CD14-positive monocyte (primary cell): ENCODE measurements at places on chromosomes 4 and X. TPM values are rescaled to one million over a fixed set of nuclear protein-coding genes. Genes with fewer than 3 reads are reported as not detected.

DNA sequence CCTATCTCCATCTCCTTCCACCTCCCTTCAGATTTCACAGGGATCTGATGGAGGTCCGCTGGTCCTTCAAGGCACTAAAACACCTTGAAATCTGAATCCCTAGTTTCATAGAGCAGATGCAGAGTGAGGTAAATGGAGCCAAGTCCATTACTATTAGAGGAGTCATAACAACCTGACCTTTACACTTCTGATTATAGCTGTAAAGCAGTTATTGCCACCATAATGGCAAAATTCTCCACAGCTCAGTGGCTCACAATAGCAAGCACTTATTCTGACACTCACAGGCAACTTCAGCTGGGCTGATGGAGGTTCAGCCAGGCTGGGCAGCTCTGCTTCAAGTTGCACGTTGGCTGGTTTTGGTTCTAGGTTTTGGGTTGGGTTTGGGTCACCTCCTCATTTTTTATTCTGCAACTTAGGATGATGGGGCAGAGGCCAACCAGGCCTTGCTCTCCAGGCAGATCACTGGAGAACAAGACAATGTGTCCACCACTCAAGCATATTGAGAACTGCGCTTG is 51.4 kb upstream of the LRAT start:
- H3K27ac ChIP-seq = no peak overlapping the region
- H3K27me3 ChIP-seq = no peaks in the 10 kb centered on the region
- H3K4me3 ChIP-seq = no peak overlapping the region
- H3K36me3 ChIP-seq = no peaks in the 10 kb centered on the region

DNA sequence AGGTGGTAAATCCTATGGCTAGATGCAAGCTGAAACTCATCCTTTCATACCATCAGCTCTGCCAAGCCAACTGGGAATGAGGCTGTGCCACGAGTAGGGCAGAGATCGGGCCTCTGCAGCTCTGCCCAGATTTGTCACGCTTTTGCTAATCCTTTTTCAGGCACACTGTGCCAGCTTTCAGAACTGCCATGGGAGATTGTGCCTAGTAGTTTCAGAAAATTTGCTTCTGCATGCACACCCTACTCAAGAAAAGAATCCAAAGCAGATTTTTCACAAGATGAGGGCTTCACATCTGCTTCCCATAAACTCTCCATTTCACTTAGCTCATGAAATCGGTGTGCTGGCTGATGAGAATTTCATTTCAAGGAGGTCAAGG is 3.3 kb upstream of the ADH7 start:
- no peaks in the 10 kb centered on the region for H3K27me3 ChIP-seq
- H3K4me1 ChIP-seq = no peaks in the 10 kb centered on the region
- no peak for DNase-seq
- no peaks in the 10 kb centered on the region for H3K36me3 ChIP-seq

DNA sequence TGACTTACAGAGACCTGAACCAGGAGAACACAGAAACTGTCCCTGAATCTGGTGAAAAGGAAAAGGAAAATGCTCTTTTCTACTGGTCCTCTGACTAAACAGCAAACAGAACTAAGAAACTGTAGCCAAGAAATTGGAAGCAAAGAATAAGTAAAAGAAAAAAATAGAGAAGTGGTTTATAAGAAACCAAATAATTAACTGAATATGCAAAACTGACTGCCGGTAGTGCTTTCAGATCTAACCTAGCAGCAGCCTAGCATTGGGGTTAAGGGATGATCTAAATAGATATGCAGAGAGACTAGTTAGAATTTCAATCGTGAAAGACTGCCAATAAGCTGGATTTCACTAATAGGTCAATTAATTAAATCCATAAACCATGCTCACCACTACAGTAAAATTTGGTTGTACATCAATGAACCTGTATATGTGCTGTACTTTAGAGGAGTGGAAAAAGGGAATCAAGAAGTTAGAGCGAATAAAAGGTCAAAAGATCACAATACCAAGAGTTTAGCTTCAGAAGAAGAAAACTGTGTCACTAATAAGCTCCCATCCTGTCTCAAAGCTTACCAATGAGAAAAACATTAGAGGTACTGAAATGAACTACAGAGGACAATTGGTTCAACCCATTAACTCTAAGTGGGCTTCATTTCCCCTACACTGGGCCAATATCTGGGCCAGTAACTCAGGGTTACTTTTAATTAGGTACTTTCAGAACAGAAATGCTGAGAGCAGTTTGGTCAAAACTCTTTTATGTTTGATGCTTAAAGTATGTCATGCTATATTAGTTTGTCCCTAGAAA is 53.6 kb downstream of the KLHL13 start:
- no peak overlapping the region for H3K27ac ChIP-seq
- no peaks in the 10 kb centered on the region for H3K27me3 ChIP-seq
- no peak overlapping the region for H3K4me3 ChIP-seq

- no peak for DNase-seq
- H3K36me3 ChIP-seq = no peaks in the 10 kb centered on the region
- no peak overlapping the region for H3K4me3 ChIP-seq
- no peaks in the 10 kb centered on the region for H3K27me3 ChIP-seq
- H3K4me1 ChIP-seq = no peaks in the 10 kb centered on the region
Observed at GRCh38 chrX:121256647-121257046, 209.2 kb downstream of the GLUD2 start.

Gene GJB1
- not detected for polyA plus RNA-seq

GRCh38 chr4:182978152-182978827 is 61.1 kb upstream of the DCTD start:
- H3K27me3 ChIP-seq = no peaks in the 10 kb centered on the region
- DNase-seq = no peak
- H3K36me3 ChIP-seq = no peaks in the 10 kb centered on the region

Gene USO1
- polyA plus RNA-seq = 17.5 TPM

Gene BEX2
- 0.66 TPM for polyA plus RNA-seq

- no peak overlapping the region for H3K27ac ChIP-seq
- H3K4me1 ChIP-seq = no peaks in the 10 kb centered on the region
- no peaks in the 10 kb centered on the region for H3K27me3 ChIP-seq
Observed at GRCh38 chr4:68617003-68617698, 41.0 kb upstream of the UGT2B17 start.

DNA sequence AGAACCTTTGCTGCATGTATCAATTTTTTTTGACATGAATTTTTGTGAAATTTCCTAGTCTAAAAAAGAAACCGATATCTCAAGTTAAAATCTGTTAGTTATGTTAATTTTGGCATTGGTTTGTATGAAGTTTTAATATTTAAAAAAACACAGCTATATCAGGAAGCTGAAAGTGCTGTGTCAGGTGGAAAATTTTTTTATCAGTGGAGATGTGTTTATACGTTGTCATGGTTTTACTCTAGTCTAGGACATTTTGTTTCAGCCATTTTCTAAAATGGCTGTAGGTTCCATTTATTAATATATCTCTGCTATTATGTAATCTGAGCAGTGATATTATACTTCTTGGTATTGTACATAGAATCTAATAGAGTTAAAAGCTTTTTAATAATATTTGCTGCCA is 34.2 kb downstream of the OCRL start:
- H3K27me3 ChIP-seq = no peaks in the 10 kb centered on the region
- no peak overlapping the region for H3K27ac ChIP-seq
- H3K4me3 ChIP-seq = no peak overlapping the region
- DNase-seq = no peak
- no peaks in the 10 kb centered on the region for H3K4me1 ChIP-seq
- peaks cover 74% of the 10 kb centered on the region for H3K36me3 ChIP-seq

- no peak for DNase-seq
- H3K4me3 ChIP-seq = no peak overlapping the region
- H3K27me3 ChIP-seq = no peaks in the 10 kb centered on the region
- H3K4me1 ChIP-seq = peaks cover 10% of the 10 kb centered on the region
Observed at GRCh38 chr4:94530073-94530472, 78.3 kb downstream of the PDLIM5 start.

Gene PCGF3
- 90.9 and 163 TPM in 2 replicates for polyA plus RNA-seq

GRCh38 chr4:172927096-172927814 is 241.4 kb upstream of the GALNT7 start:
- DNase-seq = no peak
- H3K36me3 ChIP-seq = no peaks in the 10 kb centered on the region
- no peak overlapping the region for H3K27ac ChIP-seq
- H3K4me3 ChIP-seq = no peak overlapping the region

DNA sequence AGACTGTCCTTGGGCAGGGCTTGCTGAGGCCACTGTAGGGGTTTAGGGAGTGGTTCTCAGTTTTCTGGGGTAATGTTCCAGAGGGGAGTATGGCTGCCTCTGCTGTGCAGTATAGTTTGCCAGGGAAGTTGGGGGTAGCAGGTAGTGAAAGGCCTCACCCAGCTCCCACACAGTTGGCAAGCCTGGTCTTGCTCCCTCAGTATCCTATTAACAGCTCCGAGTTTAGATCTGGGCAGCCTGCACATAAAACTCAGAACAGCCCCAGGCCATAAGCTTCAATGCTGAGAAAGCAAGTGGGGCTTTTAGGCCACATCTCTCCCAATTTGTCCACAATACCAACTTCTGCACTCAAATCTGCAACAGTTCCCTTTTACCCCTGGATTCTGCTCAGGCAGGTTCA is 205.2 kb downstream of the GALNTL6 start:
- H3K4me3 ChIP-seq = no peak overlapping the region
- H3K4me1 ChIP-seq = no peaks in the 10 kb centered on the region
- no peak for DNase-seq
- H3K36me3 ChIP-seq = no peaks in the 10 kb centered on the region
- H3K27ac ChIP-seq = no peak overlapping the region
- H3K27me3 ChIP-seq = no peaks in the 10 kb centered on the region

Gene SLC16A2
- polyA plus RNA-seq = not detected in 2 replicates

Gene PPP4R3C
- polyA plus RNA-seq = not detected in 2 replicates

DNA sequence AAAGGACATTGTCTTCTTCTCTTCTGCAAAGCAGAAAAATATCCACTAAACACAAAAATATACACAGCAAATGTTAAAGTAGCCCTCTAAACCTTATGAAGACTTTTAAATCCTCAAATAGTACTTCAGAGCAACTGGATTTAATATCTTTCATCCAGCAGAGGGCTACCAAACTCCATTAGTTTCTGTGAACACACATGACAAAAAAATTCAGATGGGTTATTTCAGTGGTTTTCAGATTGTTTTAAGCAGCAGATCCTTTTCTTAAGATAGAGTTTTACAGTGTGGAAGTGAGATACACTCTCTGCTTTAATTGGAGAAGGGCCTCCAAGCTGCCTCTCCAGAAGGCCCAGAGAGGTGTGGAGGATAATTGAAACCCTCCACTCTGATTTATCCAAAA is 56.7 kb downstream of the ANK2 start:
- H3K4me1 ChIP-seq = no peaks in the 10 kb centered on the region
- no peak overlapping the region for H3K27ac ChIP-seq
- no peak for DNase-seq
- no peak overlapping the region for H3K4me3 ChIP-seq
- H3K36me3 ChIP-seq = no peaks in the 10 kb centered on the region

Gene NUP62CL
- not detected for polyA plus RNA-seq

DNA sequence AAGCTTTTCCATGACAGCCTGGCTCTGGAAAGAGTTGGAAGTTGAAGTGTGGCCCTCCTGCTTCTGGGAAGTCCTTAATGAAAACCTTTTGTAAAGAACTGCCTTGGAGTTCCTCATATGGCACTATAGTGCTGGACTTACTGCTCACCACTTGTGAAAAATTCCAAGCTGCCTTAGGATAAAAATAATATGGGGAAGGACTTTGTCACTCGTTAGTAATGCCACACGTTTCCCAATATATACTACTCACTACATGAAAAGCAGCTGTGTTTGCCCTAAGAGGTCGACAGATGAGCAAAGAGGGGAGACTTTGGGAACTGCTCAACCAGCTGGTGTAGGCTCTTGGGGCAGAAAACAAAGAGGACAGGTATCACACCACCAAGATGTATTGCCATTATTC is 11.7 kb downstream of the OPHN1 start:
- H3K36me3 ChIP-seq = no peaks in the 10 kb centered on the region
- DNase-seq = peak; percentile 17
- no peak overlapping the region for H3K27ac ChIP-seq
- no peaks in the 10 kb centered on the region for H3K27me3 ChIP-seq

DNA sequence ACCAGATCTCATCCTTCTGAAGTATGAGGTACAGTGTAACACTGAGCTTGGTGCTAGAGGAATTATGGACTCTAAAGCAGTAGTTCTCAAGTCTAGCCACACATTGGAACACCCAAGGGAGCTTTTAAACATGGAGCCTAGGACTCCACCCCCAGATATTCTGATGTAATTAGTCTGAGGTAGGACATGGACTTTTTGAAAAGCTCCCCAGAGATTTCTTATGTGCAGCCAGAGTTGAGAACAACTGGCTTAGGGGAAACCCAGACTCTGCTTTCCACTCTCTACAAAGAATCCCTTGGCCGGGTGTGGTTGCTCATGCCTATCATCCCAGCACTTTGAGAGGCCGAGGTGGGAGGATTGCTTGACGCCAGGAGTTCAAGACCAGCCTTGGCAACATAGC is 11.6 kb upstream of the GDPD2 start:
- no peak overlapping the region for H3K27ac ChIP-seq
- H3K27me3 ChIP-seq = no peaks in the 10 kb centered on the region
- no peaks in the 10 kb centered on the region for H3K4me1 ChIP-seq
- no peak for DNase-seq
- H3K4me3 ChIP-seq = no peak overlapping the region

- no peaks in the 10 kb centered on the region for H3K27me3 ChIP-seq
- H3K36me3 ChIP-seq = no peaks in the 10 kb centered on the region
- no peak overlapping the region for H3K4me3 ChIP-seq
- DNase-seq = no peak
- no peak overlapping the region for H3K27ac ChIP-seq
Observed at GRCh38 chr4:112852601-112853000, 196.9 kb upstream of the ANK2 start.

GRCh38 chrX:64394874-64395567 is at the start of gene MTMR8:
Gene MTMR8 (minus strand): TSS chrX:64395452. CDS start chrX:64395363, 89 bp downstream.
- DNase-seq = peak; percentile 32
- H3K27ac ChIP-seq = no peak within 1 kb of the TSS
- H3K4me3 ChIP-seq = peak within 1 kb of the TSS; percentile 74
- H3K36me3 ChIP-seq = no peaks in the 10 kb centered on the region
- no peaks in the 10 kb centered on the region for H3K4me1 ChIP-seq
- H3K27me3 ChIP-seq = no peaks in the 10 kb centered on the region

Gene RXFP1
- 0.11 TPM for polyA plus RNA-seq

Gene UBE2D3
- polyA plus RNA-seq = 241 and 340 TPM in 2 replicates

Gene MAGEA10
- polyA plus RNA-seq = not detected in 2 replicates

DNA sequence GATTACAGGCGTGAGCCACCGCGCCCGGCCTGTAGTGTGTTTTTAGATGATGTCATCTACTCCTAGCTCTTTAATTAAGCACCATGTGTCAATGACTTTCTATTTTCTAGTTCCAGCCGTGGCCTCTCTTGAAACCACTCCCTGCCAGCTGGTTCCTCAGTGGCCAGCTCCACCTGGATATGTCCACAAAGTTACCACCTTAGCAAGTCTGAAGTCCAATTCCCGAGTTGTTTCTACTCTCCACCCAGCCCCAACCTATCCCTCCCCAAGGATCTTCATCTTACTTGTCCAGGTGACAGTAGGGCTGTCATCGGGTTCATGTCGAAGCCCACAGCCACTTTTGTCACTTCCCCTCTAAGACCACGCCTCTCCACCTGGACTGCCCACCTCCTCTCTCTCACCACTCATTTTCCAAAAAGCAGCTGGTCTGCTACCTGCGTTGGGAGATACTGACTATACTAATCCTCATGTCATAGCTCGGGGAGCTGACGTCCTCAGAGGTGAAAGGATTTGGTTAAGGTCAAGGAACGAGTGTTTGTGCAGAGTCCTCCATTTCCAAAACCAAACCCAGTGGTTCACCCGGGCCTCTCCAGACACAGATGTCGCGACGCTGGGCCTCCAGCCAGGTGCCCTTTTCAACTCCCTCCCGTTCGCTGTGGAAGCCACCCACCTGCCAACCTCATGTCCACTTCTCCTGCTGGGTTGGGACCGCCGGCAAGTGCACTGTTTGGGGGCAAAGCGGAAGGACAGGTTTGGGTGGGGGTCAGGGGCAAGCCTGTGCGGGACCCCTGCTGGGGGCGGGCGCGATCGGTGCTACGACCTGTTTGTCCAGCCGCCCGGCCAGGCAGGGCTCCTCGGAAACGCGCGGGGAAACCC is 704 bp downstream of the FAM3A start:
- H3K4me1 ChIP-seq = peaks cover 13% of the 10 kb centered on the region
- H3K27me3 ChIP-seq = no peaks in the 10 kb centered on the region
- H3K4me3 ChIP-seq = peak overlapping the region; percentile 61
- no peak for DNase-seq

Gene SLC9B2
- polyA plus RNA-seq = 0.48 TPM
